ENCODE measurements at places on chromosomes 4 and X.

- no peak for DNase-seq
Observed at GRCh38 chr4:152607178-152607577, 71.3 kb upstream of the FBXW7 start.

- no peak for DNase-seq
Observed at GRCh38 chrX:14630733-14631132, 101.4 kb downstream of the GLRA2 start.

DNA sequence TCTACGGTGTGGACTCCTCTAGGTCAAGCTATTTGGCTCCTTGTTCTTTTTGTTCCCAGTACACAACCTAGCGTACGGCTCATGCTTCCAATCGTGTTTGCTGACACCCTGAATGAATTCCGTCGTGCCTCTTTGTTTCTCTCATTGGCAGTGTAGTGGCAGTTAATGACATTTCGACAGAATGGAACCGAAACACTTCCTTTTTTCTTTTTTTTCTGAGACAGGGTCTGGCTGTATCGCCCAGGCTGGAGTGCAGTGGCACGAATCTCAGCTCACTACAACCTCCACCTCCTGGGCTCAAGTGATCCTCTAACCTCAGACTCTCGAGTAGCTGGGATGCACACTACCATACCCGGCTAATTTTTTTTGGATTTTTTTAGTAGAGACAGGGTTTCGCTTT, 113.3 kb upstream of the ATP6AP2 start:
- no peak for DNase-seq

DNA sequence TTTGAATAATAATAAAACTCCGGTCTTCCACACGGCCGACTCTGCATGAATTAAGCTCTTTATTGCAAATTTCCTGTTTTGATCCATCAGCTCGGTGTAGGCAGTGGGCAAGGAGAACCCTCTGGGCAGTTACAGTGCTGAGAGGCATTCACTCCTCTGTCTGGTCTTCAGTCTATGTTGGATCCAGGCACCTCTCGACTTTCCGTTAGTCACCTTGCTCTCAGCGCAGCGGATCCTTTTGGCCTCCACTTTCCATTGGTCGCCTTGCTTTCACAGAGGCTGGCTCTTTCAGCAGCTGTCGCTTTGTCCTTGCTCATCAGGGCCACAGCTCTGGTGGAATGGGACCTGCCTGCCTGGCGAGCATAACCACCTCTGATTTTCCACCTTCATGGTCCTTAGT, 52.9 kb downstream of the TRMT44 start:
- no peak for DNase-seq

DNA sequence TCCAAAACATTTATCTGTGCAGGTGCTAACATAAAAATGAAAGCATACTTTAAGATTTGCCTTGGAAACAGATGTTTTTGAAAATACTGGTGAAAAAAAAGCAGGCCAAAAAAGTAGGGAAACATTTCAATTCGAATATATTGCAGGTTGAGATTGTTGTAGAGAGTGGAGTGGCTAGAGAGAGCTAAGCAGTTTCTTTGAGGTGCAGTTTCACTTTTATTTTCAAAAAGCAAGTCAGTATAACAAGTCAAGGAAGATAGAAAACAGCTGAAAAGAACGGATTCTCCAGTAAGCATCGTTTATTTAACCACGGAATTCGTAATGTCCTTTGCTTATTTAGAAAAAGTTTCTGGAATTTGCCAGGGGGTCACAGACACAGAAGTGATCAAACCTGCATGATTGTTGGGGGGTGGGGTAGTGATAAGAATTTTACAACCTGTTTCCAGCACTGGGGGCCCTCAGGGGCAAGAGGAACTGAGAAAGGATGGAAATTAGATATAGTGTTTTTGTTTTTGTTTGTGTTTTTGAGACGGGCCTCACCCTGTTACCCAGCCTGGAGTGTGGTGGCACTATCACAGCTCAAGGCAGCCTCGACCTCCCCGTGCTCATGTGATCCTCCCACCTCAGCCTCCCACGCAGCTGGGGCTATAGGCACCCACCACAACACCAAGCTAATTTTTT, 175.0 kb downstream of the TENM3 start:
- no peak for DNase-seq

GRCh38 chr4:144304025-144304424, 163.5 kb upstream of the GYPA start:
- no peak for DNase-seq

DNA sequence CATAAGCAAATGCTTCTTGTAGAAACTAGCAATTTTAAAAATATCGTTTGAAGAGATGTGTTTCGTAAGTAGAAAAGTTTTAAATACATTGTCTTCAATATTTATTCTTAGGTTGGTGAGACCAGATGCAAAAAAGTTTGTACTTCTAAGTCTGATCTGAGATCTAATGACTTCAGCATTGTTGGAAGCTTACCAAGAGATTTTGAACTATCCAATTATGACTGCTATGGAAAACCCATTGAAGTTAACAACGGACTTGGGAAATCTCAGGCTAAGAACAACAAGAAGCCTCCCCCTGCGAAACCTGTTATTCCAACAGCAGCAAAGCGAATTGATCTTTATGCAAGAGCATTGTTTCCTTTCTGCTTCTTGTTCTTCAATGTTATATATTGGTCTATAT, 50.2 kb upstream of the GRIA2 start:
- no peak for DNase-seq

DNA sequence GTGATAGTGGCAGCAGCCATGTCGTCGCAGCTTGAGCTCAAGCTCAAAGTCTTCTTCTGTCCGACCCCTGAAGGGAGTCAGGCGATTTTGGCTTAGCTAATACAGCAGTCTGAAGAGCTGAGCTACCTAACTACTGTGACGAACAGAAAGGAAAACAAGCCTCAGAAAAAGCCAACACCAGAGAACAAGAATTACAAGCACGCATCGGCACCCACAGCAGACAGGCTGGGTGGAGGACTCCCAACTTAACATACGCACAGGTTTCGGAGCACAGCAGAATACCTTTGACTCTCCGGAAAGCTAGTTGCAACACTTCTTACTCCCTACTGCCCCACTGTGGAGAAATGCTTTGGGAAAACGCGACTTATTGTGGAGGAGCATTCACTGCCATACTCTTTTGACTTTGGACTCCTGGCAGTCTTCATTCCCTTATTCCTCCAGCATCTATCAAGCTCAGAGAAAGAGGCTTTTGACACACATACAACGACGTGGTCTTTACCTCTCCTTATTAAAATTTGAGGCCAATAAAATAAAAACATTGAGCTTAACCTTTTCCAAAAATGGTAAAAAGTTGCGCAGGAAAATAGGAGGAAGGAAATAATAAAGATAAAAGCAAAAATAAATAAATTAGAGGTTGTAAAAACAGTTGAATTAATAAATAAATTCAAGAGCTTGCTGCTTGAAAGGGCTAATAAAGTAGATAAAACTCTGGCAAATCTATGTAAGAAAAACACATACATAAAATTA, 41.3 kb upstream of the GPC3 start:
- DNase-seq: no peak

GRCh38 chrX:12390301-12390700, 252.0 kb downstream of the FRMPD4 start:
- DNase-seq: no peak

DNA sequence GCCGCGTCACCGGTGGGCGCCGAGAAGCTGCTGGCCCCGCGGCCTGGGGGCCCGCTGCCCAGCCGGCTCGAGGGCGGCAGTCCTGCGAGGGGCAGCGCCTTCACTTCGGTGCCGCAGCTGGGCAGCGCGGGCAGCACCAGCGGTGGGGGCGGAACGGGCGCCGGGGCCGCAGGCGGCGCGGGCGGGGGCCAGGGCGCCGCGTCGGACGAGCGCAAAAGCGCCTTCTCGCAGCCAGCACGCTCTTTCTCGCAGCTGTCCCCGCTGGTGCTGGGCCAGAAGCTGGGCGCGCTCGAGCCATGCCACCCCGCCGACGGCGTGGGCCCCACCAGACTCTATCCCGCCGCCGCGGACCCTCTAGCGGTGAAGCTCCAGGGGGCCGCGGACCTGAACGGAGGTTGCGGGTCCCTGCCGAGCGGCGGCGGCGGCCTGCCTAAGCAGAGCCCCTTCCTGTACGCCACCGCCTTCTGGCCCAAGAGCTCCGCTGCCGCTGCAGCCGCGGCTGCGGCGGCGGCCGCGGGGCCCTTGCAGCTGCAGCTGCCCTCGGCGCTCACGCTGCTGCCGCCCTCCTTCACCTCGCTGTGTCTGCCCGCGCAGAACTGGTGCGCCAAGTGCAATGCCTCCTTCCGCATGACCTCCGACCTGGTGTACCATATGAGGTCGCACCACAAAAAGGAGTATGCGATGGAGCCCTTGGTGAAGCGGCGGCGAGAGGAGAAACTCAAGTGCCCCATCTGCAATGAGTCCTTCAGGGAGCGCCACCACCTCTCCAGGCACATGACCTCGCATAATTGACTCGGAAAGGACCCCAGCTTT, 5.6 kb downstream of the PRDM8 start:
- peak; percentile 35 for DNase-seq

DNA sequence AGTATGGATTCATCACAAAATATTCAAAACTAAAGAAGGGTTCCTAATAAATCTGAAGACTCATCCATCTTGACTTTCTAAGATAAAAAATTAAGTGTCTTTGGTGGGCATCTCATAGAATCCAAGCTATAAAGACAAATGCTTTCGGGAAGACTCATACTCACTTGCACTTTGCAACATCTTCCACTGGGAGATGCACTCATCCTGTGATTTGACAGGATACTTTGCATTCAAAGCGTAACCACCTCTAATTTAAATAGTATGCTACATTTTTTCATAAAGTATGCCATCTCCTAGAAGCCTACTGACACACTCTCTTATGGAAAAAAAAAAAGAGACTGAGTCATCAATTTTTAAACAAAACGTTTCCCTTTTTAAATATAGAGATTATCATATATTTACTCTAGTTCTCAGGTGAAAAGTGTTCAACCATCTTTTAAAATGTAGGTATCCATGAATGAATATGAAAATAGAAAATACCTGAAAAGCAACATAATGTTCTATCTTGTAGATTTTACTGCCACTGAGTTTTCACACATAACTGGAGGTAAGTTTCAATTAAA, 119.6 kb downstream of the KLHL13 start:
- no peak for DNase-seq

DNA sequence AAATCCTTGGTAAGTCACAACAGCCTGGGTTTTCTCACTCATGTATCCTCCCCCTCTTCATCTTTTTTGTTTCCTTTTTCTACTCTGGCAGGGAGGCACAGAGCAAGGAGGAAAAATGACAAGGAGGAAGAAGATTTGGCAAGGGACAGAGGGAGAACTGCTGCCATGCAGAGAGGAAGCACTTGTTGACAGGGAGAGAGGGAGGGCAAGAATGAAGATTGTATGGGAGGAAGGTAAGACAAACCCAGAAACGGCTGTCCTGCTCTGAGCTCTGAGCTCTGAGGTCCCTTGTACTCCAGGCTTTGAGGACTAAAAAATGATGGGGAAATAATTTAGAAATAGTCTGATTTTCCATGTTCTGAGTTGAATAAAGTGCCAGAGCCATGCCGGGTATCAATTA, 123.9 kb downstream of the DCHS2 start:
- DNase-seq: no peak

DNA sequence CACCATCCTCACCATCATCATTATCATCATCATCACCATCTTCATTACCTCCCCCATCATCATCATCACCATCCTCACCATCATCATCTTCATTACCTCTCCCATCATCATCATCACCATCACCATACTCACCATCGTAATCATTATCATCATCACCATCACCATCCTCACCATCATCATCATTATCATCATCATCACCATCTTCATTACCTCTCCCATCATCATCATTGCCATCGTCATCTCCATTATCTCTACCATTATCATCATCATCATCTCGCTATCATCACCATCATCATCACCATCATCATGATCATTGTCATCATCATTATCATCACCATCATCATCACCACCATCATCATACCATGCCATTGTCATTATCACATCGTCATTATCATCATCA, 362.9 kb downstream of the DHRSX start:
- DNase-seq: no peak

DNA sequence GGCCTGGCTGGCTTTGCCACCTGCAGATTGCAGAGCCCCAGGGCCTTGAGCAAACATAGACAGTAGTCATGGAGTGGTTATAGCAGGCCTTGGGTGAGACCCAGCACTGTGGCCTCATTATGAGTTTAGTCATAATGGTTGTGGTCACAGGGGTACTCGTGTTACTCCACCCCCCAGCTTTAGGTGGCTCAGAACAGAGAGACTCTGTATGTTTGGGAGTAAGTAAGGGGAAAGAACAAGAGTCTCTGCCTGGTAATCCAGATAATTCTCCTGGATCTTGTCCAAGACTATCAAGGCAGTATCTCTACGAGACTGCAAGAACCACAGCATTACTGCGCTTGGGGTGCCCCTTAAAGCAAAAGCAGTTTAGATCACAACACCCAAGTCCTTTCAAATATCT, 62.3 kb upstream of the SCRG1 start:
- no peak for DNase-seq

DNA sequence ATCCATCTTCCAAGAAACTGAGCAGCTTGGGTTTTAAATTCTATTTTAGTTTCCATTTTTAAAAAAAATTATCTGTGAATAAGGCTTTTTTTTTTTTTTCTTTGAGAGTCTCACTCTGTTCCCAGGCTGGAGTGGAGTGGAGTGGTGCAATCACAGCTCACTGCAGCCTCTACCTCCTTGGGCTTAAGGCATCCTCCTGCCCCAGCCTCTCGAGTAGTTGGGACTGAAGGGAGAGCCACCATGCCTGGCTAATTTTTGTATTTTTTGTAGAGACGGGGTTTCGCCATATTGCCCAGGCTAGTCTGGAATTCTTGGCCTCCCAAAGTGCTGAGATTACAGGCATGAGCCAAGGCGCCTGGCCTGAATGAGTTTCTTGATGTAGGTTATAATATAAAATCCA, 1.4 kb downstream of the ENOPH1 start:
- no peak for DNase-seq

- no peak for DNase-seq
Observed at GRCh38 chrX:117838581-117839331, 277.9 kb downstream of the KLHL13 start.

DNA sequence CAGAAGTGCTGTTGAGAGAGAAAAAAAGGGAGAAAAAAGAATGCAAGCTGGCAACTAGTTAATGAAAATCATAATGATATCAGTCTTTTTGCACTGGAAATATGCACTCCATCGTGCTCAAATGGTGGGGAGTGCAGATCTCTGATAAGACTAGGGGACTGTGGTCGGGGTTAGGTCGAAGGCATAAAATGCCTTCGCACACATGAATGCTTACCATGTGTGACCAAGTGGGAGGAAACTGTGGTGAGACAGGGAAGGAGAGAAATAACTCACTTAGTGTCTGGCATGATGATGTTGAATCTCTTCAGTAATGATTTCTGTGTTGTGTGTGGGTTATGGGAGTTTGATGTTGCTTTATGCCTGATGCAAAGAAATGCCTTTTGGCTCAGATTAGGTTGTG, 358.9 kb downstream of the FBXO8 start:
- DNase-seq: no peak

DNA sequence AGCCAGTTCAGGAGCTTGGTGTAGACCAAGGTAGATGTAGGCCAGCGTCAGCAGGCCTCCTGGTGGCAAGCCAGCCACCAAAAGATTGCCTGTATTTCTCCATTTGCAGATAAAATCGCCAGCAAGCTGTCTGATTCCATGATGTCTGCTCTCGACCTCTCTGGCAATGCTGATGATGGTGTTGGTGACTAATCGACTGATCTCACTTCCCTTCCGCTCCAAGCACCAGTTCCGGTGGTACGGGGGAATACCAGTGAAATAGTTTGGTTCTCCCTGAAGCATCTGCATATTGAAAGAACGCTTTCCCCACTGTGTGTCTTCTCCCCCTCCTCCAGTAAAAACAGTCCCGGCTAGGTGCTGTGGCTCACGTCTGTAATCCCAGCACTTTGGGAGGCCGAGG, 30.4 kb downstream of the GNL3L start:
- DNase-seq: no peak

- no peak for DNase-seq
Observed at GRCh38 chrX:39451046-39451445, 646.7 kb downstream of the BCOR start.

Measured in stimulated activated effector memory CD8-positive, alpha-beta T cell treated with anti-CD3 and anti-CD28 coated beads, Interleukin-12 subunit alpha, Interleukin-12 subunit beta, amount 100 ng/mL, for 72 hours (primary cell).